ENCODE measurements at places on chromosomes 2 and 18.

DNA sequence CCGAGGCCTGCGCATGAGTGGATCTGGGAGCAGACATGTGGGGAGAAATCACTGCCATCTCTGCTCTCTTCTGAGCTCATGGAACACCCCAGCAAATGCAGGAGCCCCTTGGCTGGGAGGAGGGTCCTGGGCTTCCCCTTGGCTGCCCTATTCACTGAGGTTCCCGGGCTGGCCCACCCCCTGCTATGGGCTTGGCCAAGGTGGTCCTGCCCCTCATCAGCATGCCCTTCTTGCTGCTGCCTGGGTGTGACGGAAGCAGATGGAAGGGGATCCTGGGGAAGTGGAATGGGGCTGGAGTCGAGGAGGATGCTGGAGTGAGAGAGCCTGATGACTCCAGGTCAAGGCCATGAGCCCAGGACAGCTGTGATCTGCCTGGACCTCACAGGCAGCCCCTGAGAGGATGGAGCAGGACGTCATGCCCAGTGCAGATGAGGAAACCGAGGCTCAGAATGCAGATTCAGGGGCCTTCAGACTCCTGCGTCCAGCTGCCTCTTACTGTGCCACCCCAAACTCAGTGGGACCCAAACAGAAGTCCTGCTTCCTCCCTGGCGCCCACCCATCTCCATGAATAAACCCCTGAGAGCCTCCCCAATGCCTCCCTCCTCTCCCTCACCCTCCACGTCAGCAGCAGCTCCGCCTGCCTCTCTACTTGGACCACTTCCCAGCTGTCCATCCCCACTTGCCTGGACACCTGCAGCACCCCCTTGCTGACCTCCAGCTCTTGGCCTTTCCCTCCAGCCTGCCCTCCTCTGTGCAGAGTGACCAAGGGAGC, 4.0 kb downstream of the SNED1 start:
- DNase-seq: no peak

DNA sequence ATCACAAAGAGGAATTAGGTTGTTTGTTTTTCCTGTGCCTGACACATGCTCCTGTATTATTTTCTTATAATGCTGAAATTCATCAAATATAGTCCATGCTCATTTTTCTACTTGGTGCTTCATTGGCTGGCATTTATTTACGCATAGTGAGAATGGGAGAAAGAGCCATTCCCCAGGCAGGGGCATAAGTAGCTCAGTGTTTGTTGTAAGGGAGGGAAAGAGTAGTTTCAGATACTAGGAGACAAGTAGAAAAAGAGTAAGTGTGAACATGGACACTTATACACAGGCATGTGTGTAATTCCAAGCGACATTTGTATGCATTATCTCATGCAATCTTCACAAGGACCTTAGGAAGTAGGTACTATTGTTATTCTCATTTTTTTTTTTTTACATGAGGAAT, 111.9 kb upstream of the UGP2 start:
- DNase-seq: no peak

DNA sequence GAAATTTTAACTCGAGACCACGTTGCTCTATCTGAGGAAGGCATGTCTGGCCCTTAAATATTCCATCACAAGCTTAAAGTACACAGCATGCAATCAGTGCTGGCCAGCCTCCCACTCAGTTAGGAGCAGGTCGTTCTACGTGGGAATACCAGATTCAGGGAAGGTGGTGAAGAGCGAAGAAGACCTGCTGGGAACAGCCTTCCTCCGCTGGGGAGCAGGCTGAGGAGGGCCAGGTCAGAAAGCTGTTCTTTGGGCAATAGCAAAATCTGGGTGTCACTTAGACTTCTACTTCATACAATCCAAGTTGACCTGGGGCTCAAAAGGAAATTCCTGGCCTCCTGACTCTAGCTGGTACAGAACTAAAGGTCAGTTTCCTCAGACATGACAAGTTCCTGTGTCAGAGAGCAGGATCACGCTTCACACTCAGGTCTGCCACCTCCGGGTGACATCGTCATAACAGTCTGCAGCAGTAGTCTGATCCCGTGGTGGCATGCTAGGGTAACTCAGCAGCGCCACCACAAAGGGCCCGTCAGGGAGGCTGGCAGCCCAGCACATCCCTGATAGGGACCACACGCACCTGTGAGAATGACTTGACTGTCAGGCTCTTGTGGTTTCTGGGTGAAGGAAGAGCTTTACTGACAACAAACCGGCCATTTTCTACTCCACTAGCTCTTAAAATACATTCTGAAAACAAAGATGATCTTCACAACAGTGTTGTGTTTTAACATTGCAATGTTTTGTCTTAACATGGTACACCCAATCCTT, 35.2 kb upstream of the NAPG start:
- no peak for DNase-seq

DNA sequence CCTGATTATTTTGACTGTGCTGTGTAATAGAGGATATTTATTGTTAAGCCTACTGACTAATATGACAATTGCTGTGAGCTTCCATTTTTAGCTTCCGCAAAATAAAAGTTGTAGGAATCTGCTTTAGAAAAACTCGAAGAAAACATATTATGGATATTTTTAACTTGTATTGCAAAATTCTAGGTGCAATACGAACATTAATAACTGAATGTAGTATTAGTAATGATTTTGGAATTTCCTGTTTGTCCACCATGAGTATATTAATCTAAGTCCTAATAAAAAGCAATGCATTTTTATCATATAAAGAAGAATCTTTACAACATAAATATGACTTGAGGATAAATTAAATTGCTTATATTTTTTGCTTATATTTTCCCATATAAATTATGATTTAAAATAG, 2.4 kb upstream of the DSC3 start:
- no peak for DNase-seq

DNA sequence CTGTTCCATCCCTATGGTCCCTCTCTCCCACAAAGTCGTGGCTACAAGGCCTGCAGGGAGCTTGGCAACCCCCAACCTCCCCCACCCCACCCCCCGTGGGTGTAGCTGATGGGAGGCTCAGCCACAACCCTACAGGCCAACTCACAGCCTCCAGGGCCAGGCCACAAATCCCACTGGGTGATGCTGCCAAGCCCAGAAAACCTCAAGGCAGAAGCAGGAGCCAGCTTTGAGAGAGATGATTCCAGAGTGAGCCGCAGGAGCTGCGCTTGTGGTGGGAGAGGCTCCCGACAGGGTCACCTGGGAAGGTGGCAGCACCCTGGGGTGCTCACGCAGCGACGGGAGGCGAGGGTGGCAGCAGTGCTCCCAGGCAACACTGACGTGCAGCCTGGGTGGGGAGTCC, 44.8 kb downstream of the ADCY3 start:
- no peak for DNase-seq

DNA sequence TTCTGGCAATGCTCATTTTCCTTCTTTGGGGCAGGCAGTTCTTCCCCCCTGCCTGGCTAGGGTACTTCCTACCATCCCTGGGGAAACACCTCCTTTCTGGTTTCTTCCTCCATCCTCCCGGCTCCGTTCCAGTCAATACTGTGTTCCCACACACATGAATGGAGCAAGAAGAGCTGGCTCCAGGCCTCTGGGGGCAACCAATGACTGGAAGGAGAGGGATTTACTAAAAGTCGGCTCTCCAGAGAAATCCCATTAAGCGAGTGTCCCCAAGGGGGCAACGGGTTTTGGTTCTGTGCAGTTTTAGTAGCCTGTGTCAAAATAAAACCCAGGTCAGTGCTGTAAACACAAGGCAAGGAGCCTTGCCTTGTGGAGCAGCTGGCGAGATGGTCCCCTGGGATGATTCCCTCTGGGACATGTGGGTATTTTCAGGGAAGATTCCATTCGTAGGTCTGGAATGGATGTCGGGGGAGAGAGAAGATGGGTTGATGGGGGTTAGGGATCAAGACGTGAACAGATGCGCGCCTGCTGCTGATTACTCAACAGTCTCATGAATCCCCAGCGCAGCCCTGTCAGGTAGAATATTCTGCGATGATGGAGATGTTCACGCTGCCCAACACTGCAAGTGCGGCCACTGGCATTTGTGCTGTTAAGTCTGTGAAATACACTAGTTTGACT, 32.0 kb downstream of the EMILIN2 start:
- no peak for DNase-seq

DNA sequence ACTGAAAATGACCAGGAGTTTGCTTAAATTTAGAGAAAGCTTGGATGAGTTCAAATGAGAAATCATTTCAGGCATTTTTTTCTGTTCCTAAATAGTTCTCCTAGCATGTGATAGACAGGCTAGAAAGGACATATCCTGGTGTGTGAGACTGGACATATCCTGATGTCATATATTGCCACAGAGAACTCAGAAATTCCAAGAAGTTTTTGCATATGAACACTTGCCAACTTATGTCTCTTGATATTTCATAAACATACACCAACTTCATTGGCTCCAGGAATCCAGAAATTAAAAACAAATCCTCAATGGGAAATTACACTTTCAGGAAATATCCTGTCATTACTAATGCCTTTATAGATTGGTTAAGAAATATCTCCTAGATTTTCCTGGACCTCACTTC, 2.9 kb upstream of the SERPINB4 start:
- DNase-seq: no peak

- no peak for DNase-seq
These were observed 107.1 kb downstream of the NDUFA10 start for GRCh38 chr2:239917957-239918481.

- DNase-seq: no peak
These were observed 96.5 kb upstream of the PIEZO2 start for GRCh38 chr18:11245879-11246278.

DNA sequence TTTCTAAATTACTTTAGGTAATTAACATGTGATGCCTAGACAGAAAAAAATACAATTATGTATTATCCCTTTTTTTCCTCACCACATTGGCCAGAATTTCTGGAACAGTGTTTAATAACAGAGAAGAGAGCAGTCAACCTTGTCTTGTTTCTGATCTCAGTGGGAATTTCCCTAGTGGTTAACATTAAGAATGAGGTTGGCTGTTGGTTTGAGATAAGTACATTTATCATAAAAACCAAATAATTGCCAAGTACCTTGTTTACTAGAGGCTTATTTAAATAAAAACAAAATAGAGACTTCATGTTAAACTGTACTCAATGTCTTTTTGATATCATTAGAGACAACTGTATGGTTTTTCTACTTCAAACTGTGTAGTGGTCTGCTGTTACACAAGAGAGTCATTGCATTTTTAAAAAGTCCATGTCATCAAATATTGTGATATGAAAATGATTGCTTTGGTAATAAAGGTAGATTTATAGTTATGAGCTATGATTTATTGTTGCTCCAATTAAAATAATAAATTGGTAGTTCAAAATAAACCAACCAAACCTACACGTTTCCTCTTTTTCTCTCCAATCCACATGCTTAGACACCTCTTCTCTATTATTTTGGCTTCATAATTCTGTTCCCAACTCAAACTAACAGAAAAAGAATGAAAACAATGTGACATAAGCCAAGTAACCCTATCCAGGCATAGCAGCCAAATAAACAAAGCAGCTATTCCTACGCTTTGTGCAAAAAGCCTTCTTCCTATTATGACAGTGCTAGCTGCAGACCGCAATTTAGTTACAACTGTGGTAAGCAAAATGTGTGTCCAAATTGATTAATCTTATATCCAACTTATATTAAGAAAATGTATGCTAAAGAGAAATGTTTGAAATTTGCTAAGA, 20.9 kb upstream of the TANK start:
- DNase-seq: no peak

DNA sequence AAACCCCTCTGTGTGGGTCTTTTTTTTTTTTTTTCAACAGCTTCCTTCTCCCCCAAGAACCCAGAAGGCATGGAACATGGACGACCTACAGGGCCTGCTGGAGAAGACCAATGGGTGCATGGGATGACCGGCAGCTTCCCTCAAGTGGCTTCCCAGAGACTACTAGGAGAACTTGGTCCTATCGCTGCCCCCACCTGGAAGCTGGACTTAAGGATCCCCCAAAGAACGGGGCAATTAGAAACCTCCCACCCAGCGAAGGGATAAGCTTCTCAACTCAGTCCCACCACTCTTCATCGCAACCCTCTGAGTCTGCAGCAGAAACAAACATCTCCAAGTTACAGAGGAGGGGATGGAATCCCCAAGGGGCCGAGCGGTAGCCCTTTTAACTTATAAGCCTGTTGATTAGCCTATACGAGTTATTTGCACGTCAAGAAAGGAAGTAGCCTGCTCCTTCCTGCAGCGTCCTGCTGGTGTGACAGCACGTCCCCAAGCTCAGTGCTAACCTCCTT, 1.4 kb downstream of the ACTR1B start:
- DNase-seq: no peak

DNA sequence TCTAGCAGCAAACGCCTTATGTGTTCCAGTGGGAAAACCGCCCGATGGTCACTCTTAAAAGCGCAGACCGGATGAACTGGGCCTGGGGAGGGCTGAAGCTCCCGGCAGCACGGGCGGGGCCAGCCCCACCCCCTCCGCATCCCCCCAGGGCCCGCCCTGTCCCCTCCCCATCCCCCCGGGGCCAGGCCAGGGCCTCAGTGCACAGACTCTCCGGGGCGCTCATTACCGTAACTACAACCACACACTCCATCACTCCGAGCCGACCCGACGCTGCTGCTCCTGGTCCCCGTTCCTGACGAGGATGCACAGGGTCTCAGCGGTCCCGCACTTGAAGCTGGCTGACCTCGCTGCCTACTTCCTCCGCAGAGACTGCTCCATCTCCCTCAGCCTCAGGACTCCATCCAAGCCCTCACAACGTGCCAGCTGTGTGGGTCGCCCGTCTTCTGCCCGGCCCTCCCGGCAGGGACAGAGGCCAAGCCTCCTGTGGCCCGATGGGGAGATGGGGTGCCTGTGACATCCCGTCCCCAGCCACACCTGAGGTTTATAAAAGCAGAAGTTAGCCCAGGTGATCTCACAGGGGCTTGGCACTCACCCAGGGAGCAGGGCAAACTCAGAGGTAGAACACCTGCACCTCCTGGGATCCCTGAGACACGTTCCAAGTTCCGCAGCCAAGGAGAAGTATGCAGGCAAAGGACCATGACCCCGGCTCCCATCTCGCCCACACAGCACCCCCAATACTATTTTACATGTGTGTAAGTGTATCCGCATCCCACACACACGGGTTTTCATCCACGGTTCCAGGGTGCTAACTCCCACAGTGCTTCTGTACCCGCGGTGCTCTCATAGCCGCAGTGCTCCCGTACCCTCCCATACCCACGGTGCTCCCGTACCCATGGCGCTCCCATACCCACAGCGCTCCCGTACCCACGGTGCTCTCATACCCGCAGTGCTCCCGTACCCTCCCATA, 36.0 kb downstream of the SLC66A2 start:
- no peak for DNase-seq

DNA sequence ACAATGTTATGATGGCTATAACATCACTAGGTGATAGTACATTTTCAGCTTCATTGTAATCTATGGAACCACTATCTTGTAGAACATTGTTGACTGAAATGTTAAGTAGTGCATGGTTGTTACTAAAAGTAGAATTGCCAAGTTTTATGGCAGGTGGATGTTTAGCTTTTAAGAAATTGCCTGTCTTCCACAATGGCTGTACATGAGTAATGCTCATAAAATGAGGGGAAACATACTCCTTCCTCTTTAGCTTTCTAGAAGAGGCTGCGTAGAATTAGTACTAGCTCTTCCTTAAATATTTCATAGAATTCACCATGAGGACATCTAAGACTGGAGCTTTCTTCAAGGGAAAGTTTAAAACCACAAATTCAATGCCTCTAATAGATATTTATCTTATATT, 161.0 kb downstream of the TPGS2 start:
- no peak for DNase-seq
